ENCODE measurements at places on chromosomes 12 and 14.

GRCh38 chr12:7361265-7361664 is 57.4 kb downstream of the ACSM4 start:
- DNase-seq = no peak

- DNase-seq = no peak
Measured at GRCh38 chr14:64187331-64187730, 106.8 kb downstream of the ESR2 start.

DNA sequence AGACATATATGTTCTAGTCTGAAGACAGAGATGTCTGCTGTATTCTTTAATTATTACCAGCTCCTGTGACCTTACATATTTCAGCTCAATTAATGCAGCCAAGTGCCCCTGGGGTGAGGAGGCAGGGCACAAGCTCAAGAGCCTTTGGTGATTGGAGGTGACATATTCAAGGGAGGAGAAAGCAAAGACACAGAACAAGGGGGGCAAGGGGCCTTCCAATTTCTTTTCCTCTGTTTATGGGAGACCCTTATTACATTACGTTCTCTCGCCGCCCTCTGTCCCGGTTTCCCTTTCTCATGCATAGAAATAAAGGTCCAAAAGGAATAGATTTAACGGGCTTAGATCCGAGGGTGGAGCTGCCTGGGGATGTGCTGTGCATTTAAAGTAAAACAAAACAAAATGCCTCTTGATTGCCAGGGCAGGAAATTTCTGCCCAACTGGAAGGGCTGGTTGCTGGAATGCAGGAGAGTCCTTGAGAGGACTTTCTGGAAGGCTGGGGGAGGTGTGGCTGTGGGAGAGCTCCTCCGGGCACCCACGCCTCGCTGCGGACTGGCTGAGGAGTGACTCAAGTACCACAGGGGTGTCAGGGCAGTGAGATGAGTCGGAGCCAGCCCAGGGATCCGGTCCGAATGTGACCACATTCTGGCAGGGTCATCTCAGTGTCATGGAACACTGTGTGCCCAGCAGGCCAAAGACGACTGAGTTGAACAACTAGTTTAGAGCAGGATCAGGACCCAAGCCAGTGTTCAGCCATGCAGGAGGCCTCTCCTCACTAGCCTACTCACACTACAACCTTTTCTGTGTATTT is 32.1 kb upstream of the GSG1 start:
- no peak for DNase-seq

- DNase-seq = no peak
Measured at GRCh38 chr12:123427036-123427769, 9.3 kb downstream of the RILPL2 start.

- no peak for DNase-seq
Measured at GRCh38 chr14:65077318-65077717, 25.0 kb downstream of the MAX start.

- DNase-seq = no peak
Measured at GRCh38 chr14:93818857-93819256, 30.6 kb upstream of the PRIMA1 start.
